GF-D8 (cell line): ENCODE measurements at places on chromosomes 6 and 20.

DNA sequence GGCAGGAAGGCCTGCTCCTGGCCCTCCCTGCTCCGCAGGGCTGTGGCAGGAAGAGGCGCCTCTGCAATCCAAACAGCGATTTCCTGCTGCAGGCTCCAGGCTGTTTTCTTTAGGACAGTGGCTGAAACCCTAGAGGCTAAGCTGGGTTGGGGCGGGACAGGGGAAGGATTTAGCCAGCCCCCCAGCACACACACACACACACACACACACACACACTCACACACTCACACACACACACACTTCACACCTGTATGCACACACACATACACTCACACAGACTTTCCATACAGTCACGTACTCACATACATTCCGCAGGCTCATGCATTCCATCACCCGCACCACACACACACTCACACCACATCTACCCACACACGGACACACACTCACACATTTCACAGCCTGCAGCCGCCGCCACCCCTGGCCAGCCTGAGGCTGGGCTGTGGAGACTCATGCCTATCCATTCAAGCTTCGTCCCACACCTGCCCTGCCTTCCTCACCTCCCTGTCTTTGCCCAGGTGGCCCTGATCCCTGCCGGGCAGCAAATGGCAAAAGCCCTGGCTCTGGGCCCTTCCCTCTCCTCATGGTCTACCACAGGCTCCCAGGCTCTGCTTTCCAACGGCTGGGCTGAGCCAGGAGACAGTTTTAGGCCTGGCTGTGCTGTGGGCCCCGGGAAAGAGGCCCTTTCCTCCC, 17.9 kb downstream of the MDFI start:
- no peak for DNase-seq

DNA sequence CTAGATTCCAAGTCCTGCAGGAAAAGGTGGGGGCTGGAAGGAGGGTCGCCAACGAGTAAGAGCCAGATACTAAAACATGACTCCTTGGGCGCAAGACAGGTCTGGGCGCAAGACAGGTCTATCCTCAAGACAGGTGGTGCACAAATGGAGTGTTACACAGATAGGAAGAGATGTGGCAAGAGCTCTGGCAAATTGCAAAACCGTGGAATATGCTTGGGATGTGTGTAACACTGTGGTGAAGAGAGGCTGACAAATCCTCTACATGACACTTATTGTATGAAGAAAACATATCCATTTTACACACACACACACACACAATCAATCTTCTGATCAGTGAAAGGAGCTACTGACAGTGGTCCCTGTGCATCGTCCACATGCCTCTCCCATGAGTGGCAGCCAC, 77.6 kb downstream of the TBC1D7 start:
- DNase-seq = no peak

DNA sequence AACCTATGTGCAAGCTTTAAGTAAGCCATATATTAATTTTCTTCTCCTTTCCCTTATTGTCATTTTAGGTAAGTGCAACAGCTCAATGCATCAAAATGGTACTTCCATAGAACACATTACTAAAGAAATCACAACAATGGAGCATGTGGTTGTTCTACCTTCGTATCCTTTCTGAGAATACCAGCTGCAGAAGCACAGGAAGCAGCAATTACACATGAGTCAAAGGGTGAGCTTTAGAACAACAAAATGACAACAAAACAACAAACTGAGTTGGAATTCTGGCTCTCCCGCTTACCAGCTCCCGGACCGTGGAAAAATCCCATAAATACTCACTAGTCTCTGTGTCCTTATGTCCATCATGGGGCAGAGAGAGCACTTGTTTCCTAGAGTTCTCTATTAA, 108.9 kb downstream of the BCAS1 start:
- DNase-seq = no peak

DNA sequence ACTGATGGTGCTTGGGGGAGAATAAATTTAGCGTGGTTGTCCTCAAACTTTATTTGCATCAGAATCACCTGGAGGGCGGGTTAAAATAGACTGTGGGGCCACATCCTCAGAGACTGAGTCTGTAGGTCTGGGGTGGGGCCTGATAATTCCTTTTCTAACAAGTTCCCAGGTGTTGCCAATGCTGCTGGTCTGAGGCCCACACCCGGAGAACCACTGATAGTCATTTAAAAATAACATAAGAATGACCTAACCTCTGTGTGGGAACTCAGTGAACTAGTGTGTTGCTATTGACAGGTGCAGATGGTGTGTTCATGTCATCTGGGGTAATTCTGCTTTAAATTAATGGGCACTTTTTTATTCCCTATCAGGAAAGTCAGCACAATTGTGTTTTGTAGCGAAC, 64.8 kb downstream of the RTN4IP1 start:
- no peak for DNase-seq

- no peak for DNase-seq
Observed at GRCh38 chr6:29726001-29726400, 2.8 kb downstream of the HLA-F start.
